ENCODE measurements at places on chromosomes 12 and 14.
A peak's percentile ranks its signal among the peaks of the same experiment; 100 is the strongest.

GRCh38 chr12:89721291-89721987, 12.8 kb upstream of the ATP2B1 start:
- ATAC-seq: peak; percentile 48

GRCh38 chr12:81668475-81668874, 90.7 kb downstream of the PPFIA2 start:
- ATAC-seq: peak; percentile 65

- ATAC-seq: no peak
Observed at GRCh38 chr12:8655421-8655820, 7.2 kb downstream of the MFAP5 start.

GRCh38 chr12:93183940-93184671, 193.6 kb upstream of the NUDT4 start:
- peak; percentile 51 for ATAC-seq

- ATAC-seq: no peak
Observed at GRCh38 chr14:101035466-101036225, 132.1 kb upstream of the RTL1 start.

Measured in activated CD4-positive, CD25-positive, alpha-beta regulatory T cell treated with anti-CD3 and anti-CD28 coated beads, Interleukin-2, amount 50 U/mL, for 24 hours (primary cell).